Panc1 (cell line): ENCODE measurements at places on chromosomes 4 and X. TPM values are rescaled to one million over a fixed set of nuclear protein-coding genes. Genes with fewer than 3 reads are reported as not detected.

HSFX3 gene
- not detected for total RNA-seq

SPATA18 gene
- total RNA-seq: 0.39 TPM

ZAR1 gene
- not detected for total RNA-seq

DNA sequence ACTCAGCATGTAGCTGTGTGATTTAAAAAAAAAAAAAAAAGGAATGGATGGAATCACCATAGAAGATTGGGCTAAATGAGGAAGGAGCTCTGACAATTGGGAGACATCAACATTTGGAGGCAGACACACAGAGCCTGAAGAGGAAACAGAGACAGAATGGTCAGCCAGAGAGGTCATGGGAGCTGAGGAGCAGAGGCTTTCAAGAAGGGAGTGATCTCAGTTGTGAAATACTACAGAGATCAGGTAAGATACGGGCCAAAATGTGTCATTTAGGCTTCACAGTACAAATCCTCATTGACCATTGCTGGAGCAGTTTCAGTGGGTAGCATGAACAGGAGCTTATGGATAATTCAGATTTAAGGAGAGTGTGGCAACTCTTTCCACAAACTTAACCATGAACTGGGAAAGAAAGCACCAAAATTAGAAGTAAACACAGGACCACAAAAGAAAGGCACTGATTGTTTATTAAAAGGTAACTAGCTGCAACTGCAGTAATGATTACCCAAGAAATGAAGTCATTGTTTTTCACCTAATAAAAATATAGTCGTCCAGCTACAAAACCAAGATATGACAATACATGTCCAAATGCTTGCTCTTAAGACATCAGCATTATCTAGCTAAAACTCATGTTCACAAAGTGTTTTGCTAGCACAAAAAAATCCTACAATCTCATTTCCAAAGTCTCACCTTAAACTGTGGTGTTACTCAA is 203.2 kb downstream of the DHX15 start:
- no peak for DNase-seq

- DNase-seq: no peak
Measured at GRCh38 chr4:8365951-8366350, 74.6 kb downstream of the ACOX3 start.

DNA sequence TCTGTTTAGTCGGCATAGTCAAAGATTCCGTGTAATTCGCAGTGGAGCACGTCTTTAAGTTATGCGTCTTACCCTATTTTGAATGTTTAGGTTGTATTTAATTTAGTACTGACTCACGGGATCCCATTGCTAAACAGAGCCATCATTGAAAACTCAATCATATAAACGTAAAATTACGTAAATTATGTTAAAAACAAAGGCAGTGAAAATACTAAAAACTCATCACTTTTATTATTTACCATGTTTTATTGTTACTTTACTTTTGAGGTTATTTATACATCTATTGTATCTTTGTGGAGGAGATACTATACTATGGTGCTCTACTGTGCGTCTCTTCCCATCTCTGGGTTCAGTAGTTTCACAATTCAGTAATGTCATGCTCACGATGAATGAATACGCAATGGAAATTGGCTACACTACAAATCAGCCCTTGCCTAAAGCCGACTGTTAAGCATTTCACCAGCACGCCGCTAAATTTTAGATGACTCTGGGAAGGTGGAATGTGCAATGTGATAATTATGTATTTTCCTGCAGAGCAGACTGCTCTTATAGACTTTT is 944 bp downstream of the FUNDC2 start:
- DNase-seq: peak; percentile 53

GRCh38 chr4:40466789-40467188 is 131.7 kb downstream of the CHRNA9 start:
- no peak for DNase-seq

- no peak for DNase-seq
Measured at GRCh38 chr4:143389579-143390195, 53.0 kb downstream of the GAB1 start.

- DNase-seq: no peak
Measured at GRCh38 chr4:86450861-86451260, 91.0 kb upstream of the MAPK10 start.

DNA sequence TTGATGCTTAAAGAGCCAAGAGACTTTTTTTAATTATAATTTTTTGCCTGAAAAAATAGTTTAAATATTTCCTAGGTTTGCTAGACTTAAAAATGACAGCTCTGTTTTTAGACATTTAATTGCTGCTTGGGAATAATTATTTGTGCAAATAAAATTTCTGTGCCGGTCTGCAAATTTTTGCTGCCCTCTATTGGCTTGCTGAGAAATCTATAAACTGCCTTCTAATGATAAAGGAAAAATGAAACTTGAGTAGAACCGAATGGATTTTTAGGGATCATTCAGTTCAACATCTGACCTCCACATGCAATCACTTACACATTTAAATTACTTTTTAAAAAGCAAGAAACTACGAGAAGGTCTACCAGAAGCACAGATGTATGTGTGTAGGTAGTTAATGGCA is 434.0 kb downstream of the FAM133A start:
- no peak for DNase-seq

- DNase-seq: no peak
Measured at GRCh38 chr4:2688697-2689096, 67.4 kb downstream of the TNIP2 start.

DNA sequence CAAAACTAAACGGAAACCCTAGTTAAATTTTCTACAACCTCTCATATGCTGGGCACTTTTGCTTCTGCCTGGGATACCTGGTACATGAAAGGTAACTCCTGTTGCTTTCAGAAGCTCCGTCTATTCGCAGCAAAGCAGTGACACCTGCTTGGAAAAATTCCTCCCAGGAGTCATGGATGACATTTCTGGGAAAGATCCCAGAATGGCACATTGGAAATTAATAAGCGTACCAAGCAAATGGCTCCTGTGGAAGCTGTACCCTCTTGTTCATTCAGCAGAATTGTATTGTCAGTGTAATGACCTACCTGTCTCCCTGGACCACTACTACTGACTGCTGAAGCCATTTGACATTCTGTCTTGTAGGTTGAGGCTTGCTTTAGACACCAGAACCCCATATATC is 349.7 kb upstream of the NOCT start:
- DNase-seq: no peak

GRCh38 chr4:56434599-56435139 is 746 bp downstream of the PPAT start:
- no peak for DNase-seq

GRCh38 chr4:185144601-185145240 is 1.7 kb downstream of the SLC25A4 start:
- DNase-seq: no peak

DNA sequence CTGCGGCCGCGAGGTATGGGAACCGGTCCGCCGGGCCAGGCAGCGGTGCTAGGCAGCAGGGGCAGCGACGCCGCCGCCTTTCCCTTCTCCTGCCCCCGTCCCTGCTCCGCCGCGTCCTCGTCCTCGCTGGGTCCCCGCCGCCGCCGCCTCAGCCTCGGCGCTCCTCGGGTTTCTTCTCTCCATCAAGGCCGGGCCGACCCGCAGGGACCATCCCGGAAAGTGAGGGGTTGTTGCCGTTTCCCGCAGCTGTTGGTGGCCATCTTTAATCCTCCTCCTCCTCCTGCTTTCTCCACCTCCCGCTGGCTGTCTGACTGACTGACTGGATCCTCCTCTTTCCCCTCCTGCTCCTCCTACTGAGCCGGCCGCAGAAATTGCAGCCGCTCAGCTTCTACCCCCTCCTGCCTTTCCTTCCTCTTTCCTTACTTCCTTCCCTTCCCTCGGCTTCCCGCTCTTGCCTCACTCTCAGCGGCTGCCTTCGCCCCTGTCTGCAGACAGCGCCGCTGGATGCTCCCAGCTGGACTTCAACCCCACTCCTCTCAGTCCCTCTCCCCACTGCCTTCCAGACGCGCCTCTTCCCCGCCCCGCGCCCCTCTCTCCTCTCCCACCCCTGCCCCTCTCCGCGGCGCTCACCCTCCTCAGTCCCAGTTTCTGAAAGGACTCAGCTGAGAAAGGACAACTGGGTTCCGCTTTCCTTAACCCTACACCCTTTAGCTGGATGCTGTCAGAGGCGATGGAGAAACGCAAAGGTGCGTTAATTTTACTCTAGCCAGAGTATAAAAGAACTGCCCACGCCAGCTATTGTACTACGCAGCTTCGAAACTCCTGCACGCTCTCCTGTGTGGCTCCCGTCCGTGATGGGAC is at the start of gene WDFY3:
WDFY3 (minus strand) TSS at position 309 of the 861 bp plus-strand sequence. CDS start 106,099 bp downstream, outside the sequence.
- no peak for DNase-seq

DNA sequence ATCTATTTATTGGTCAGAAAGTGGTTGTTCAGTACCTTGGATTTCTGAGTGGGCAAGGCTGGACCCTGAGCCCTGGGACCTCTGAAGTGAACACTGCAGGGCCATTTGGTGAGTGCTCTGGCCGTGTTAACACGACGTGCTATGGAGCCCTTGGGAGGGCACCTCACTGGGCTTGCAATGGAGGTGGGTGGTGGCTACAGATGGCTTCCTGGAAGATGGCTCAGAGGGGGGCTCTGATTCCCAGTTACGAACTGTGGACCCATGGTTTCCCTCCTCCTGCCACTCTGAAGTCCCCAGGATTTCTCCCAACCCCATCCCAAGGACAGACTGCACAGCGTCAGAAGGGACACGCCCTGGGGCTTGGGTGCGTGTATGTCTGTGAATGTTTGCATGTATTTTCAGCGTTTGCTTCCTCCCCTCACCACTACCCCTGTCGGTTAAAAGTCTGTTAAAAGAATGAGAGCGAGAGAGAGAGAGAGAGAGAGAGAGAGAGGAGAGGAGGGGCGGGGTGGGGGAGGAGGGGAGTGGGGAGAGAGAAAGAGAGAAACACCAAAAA is 3.7 kb upstream of the RHOH start:
- DNase-seq: no peak

DNA sequence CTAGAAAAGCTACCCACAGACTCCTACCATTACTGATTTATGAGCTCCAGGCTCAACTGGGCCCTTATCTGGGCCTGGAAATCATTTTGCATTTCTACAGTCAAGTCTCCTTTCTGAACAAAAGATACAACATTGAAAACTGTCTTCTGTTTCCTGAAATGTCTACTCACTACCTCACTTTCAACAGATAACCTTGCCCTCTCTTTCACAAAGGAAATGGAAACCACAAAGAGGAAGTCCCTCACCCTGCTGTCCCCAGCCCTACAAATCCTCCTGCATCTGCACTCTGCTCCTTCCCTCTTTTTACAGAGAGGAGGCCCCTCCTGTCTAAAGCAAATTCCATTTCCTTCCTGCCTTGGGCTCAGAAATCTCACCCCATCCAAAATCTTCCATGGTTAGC is 24.8 kb upstream of the CYBB start:
- no peak for DNase-seq

GRCh38 chr4:100087743-100088142 is 102.5 kb downstream of the DDIT4L start:
- DNase-seq: no peak

DNA sequence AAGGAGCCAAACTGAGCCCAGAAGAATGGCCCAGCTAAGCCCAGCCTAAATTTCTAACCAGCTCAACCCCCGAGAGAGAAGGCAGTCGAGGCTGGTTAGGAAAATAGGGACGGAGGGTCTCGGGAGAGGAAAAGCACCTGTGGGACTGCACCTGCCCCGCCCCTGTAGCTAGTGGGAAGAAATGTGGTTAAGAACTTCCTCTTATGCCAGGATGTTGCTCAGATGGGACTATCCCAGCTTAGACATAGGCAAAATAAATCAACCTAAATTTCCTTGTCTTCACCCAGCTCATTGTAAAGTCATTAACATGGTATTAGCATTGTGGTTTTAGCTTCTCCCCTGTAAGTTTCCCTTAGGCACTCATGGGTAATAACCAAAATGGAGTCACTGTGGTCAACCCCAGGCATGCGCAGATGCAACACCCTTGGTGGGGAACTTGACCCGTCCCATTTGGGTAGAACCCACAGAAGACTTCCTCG is 86.8 kb downstream of the ZNF718 start:
- no peak for DNase-seq

GRCh38 chr4:128287141-128287870 is at the start of gene PGRMC2:
TSS of gene PGRMC2 (minus strand) at chr4:128287813. CDS start at chr4:128287790, 23 bp downstream.
- DNase-seq: no peak

DNA sequence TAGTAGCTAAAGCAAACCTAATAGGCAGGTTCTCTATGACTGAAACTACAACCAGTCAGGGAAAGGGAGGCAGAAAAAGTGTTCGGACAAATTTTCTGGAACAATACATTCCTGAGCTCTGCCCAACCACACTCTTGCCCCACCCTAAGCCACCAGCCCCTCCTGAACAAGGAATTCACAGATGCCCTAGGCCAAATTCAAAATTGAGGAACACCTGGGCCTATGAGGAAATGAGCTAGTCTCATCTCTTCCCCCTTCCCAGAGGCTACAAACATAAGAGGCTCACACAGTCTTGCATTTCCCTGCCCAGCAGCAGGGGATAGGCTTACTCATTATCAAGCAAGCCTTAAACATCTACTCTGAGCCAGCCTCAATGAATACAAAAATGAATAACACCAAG is 284.7 kb downstream of the ZNF674 start:
- no peak for DNase-seq

GRCh38 chr4:176894498-176894897 is 101.8 kb upstream of the VEGFC start:
- no peak for DNase-seq
